ENCODE measurements at places on chromosomes 5 and 9. TPM values are rescaled to one million over a fixed set of nuclear protein-coding genes. Genes with fewer than 3 reads are reported as not detected.

DNA sequence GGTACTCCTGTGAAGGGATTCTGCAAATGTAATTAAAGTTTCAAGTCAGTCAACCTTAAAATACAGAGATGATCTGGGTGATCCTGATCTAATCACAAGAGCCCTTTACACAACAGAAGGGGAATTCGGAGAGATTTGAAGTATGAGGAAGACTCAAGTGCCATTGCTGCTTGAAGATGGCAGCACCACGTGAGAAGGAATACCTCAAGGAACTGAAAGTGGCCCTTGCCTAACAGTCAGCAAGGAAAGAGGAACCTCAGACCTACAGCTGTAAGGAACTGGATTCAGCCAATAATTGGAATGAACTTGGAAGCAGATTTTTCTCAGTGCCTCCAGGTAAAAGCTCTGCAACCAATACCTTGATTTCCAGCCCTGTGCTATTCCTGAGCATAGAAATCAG is 87.4 kb downstream of the THBS4 start:
- DNase-seq: no peak
- no peaks in the 10 kb centered on the region for H3K27me3 ChIP-seq
- H3K27ac ChIP-seq: no peak overlapping the region
- H3K4me3 ChIP-seq: no peak overlapping the region
- H3K36me3 ChIP-seq: peaks cover 5% of the 10 kb centered on the region

- no peak for DNase-seq
- no peak overlapping the region for H3K4me3 ChIP-seq
- H3K27ac ChIP-seq: no peak overlapping the region
- H3K36me3 ChIP-seq: no peaks in the 10 kb centered on the region
- no peaks in the 10 kb centered on the region for H3K27me3 ChIP-seq
These were observed 18.3 kb downstream of the MOCS2 start for GRCh38 chr5:53091289-53091688.

DNA sequence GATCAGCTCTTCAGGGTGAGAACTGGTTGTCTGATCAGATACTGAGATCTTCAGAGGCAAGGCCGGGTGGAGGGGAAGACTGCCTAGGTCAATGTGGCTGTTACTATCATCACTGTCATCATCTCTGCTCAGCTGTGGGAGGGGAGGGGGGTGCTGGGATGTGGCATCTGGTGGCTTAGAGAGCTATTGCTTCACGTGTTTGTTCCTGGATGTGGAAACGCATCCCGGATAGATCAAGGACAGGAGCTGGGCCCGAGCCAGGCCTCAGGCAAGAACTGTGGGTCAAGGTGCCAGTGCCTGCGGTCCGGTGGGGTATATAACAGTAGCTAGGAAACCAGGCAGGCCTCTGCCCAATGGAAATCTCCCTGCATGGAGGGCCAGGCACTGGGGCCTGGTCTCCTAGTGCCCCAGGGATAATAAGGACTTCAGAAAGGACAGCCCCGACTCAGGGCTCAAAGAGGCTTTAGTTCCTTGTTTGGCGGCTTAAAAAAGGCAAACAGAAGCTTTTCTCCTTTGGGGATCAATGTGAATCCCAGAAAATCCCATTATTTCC is 30.3 kb upstream of the TIFAB start:
- no peaks in the 10 kb centered on the region for H3K36me3 ChIP-seq
- DNase-seq: no peak
- H3K27ac ChIP-seq: no peak overlapping the region

DNA sequence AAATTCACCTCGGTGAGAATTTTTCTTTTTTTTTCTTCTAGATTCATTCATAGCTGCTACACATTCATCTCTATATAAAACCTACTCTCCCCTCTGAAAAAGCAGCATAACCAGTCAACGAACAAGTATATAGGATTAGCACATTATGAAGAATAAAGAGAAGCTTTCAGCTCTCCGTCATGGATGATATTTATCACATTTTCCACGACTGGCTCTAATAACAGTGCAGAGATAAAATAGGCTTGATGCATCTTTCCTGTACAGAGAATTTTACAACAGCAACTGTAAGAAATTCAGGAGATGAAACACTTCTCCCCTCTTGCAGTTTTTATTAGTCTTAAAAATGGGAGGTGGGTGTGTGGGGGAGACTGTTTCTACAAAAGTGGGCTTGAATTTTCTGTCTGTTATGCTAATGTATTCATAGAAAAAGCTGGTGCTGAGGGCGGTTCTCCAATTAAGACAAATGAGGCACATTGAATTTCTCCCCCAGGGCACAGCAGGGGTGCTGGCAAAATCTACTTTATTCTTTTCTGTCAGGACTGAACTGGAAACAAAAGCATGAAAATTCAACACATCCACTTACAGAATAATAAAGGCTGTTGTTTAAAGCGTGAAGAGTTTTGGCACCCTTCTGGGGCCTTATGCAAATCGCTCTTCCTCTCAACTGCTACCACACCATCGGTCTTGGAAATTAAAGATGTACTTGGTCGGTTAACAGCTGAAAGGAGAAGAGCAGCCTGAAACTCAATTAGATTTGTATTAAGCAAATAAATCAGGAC is 233.9 kb upstream of the ZNF608 start:
- no peaks in the 10 kb centered on the region for H3K4me1 ChIP-seq
- no peak overlapping the region for H3K4me3 ChIP-seq
- no peaks in the 10 kb centered on the region for H3K36me3 ChIP-seq
- H3K27ac ChIP-seq: no peak overlapping the region
- H3K27me3 ChIP-seq: no peaks in the 10 kb centered on the region
- no peak for DNase-seq

DNA sequence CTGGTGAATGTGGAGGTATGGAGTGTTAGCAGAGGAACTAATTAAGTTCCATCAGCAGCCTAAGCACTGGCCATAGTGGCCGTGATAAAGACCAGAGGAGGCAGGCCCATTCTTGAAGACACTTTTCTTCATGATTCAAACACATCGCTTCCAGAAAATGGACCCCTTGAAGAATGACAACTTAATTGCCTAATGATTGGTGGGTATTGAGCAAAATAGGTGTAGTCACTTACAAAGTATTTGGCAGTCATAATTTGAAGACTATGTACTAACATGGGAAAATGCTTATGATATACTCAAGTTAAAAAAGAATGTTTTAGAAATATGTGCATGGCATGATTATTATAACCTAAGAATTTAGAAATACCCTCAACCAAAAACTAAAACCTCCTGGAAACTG is 44.8 kb downstream of the MEGF10 start:
- peaks cover 22% of the 10 kb centered on the region for H3K27me3 ChIP-seq
- no peaks in the 10 kb centered on the region for H3K4me1 ChIP-seq
- H3K27ac ChIP-seq: no peak overlapping the region
- no peak overlapping the region for H3K4me3 ChIP-seq
- DNase-seq: no peak

The OR1N2 gene
- not detected for total RNA-seq

The IL33 gene
- total RNA-seq: not detected

The WDR38 gene
- total RNA-seq: not detected

The FAM221B gene
- not detected for total RNA-seq

All from activated CD4-positive, alpha-beta memory T cell treated with anti-CD3 and anti-CD28 coated beads for 36 hours (primary cell).